Endothelial cell of umbilical vein (primary cell): ENCODE measurements at places on chromosomes 3 and 15.
A peak's percentile ranks its signal among the peaks of the same experiment; 100 is the strongest.

- no peak overlapping the region for H3K4me3 ChIP-seq
- no peaks in the 10 kb centered on the region for H3K27me3 ChIP-seq
- H3K27ac ChIP-seq, result no peak overlapping the region
- H3K36me3 ChIP-seq, result peaks cover 62% of the 10 kb centered on the region
These were observed 47.3 kb upstream of the NR2C2 start for GRCh38 chr3:14899993-14900618.

DNA sequence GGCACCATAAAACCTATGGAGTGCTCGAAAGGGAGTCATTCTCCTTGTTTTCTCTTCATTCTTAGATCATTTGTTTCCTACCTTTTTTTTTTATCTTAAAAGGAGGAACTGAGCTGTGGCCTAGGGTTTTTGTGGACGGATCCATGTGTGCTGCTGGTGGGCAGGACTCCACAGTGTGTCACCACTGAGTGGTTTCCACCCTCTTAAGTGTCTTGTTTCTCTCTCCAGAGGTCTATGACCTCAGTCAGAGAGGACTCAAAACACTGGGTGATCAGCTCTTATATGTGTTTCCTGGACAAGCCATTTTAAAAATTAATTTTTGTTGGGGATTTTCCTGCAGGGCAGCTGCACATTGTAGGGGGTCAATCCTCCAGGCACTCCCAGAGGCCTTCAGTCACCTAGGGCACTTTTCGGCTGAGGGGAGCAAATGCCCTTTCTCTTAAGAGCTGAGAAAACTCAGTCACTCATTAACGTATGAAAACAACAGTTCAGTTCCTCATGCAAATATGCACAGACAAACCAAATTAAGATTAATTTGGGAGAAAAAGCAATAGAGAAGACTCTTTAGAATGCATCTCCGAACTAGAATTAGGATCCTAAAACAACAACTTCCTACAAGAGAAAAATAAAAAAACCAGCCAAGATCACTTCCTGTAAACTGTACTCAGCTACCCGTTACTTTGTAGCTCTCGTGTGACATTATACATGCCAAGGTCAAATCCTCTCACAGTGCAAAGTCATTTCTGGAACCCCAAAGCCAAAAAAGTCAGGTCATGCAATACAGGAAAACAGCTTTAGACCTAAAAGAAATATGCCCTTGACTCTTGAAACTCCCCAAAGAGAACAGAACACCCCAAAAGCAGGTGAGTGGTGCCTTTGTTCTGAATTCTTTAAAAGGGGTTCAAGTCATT is 27.6 kb upstream of the FAM3D start:
- no peaks in the 10 kb centered on the region for H3K27me3 ChIP-seq
- H3K4me1 ChIP-seq, result no peaks in the 10 kb centered on the region
- no peak overlapping the region for H3K27ac ChIP-seq
- no peaks in the 10 kb centered on the region for H3K36me3 ChIP-seq

DNA sequence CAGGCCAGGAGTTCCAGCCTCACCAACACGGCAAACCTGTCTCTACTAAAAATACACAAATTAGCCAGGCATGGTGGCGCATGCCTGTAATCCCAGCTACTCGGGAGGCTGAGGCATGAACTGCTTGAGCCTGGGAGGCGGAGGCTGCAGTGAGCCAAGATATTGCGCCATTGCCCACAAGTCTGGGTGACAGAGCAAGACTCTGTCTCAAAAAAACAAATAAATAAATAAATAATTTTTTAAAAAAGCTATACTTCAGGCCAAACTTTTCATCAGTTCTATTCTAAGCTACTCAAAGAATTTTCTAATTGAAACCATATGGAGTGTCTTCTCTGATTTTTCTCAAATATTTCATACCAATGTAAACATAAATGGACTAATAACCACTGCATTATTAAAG is 43.5 kb downstream of the PHC3 start:
- H3K4me3 ChIP-seq, result no peak overlapping the region
- H3K4me1 ChIP-seq, result no peaks in the 10 kb centered on the region
- H3K27ac ChIP-seq, result no peak overlapping the region
- H3K36me3 ChIP-seq, result no peaks in the 10 kb centered on the region
- H3K27me3 ChIP-seq, result no peaks in the 10 kb centered on the region

DNA sequence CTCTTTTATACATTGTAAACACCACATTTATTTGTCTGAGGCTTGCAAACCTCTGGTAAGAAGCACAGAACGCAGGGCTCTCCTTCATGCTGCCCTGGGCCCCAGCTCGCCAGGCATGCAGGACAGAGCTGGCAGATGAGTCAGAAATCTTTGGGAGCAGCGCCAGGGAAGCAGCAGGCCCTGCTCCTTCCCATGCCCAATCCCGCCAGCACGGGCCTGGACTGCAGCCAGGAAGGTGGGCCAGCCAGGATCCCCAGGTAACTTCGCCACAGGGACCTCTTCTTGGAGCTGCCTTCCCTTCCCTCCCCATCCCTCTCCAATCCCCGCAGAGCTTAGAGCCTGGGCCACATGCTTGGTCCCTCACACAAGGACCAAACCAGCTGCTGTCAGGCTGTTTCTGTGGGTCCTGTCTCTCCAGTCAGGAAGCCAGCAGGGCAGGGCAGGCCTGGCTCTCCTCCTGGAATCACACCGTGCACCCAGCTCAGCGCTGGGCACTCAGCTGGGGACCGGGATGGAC is 8.8 kb downstream of the STOML1 start:
- H3K27ac ChIP-seq, result peak overlapping the region; percentile 38
- no peaks in the 10 kb centered on the region for H3K36me3 ChIP-seq
- peak; percentile 69 for DNase-seq

DNA sequence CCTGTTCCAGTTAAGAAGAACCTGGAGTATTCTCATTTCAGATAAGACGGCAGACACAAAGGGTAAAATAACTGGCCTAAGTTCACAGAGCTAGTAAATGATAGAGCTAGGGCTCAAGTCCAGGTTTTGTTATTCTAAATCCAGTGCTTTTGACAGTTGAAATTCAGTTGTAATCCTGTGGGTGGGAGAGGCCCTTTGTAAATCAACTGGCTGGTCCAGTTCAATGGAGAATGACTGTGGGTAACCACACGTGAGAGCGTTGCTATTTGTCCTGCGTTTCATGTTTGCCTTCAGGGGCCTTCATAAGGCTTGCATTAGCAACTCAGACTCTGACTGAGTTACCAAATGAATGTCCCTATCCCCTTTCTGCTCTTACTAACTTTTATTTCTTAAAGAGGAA is 24.2 kb upstream of the CD96 start:
- H3K36me3 ChIP-seq, result no peaks in the 10 kb centered on the region
- no peak overlapping the region for H3K27ac ChIP-seq
- no peaks in the 10 kb centered on the region for H3K27me3 ChIP-seq
- H3K4me3 ChIP-seq, result no peak overlapping the region
- no peaks in the 10 kb centered on the region for H3K4me1 ChIP-seq

- peak; percentile 50 for DNase-seq
- H3K4me1 ChIP-seq, result peaks cover 7% of the 10 kb centered on the region
These were observed 203.3 kb downstream of the CDIN1 start for GRCh38 chr15:36782681-36783080.

DNA sequence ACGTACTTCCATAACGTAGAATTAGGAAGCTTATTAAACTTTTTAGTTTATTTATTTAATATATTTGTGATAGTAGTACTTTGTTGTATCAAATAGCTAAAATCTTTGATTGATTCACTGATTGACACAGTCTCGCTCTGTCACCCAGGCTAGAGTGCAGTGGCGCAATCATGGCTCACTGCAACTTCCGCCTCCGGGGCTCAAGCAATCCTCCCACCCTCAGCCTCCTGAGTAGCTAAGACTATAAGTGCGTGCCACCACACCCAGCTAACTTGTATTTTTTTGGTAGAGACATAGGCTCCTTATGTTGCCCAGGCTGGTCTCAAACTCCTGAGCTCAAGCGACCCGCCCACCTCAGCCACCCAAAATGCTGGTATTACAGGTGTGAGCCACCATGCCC is 5.7 kb downstream of the APH1B start:
- peaks cover 20% of the 10 kb centered on the region for H3K4me1 ChIP-seq
- no peaks in the 10 kb centered on the region for H3K27me3 ChIP-seq
- H3K27ac ChIP-seq, result no peak overlapping the region
- H3K36me3 ChIP-seq, result no peaks in the 10 kb centered on the region
- DNase-seq, result no peak
- no peak overlapping the region for H3K4me3 ChIP-seq

DNA sequence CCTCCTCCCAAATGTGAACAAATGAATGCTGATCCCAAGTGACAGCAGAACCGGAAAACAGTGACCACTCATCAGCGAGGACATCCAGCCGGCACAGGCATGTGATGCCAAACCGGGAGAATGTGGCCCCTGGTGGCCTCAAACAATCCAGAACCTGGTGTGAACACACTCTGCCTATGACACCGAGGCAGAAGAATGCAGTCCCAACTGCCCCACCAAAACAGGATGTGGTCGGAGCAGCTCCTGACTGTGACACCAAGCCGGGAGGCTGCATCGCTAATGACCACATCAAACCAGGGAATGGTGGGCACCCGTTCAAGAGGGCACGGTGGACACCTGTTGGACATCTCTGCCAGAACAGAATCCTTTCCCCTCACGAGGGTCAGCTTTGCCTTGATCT is 15.4 kb downstream of the SCN5A start:
- H3K27ac ChIP-seq, result no peak overlapping the region
- no peak for DNase-seq
- no peaks in the 10 kb centered on the region for H3K36me3 ChIP-seq
- H3K4me3 ChIP-seq, result no peak overlapping the region

- no peaks in the 10 kb centered on the region for H3K27me3 ChIP-seq
- H3K4me3 ChIP-seq, result no peak overlapping the region
- no peak for DNase-seq
- no peak overlapping the region for H3K27ac ChIP-seq
These were observed 154.6 kb downstream of the B3GALNT1 start for GRCh38 chr3:160950542-160950941.

GRCh38 chr15:76939715-76940114 is 8.2 kb downstream of the RCN2 start:
- no peak for DNase-seq
- no peak overlapping the region for H3K27ac ChIP-seq
- no peaks in the 10 kb centered on the region for H3K4me1 ChIP-seq
- H3K4me3 ChIP-seq, result no peak overlapping the region
- H3K27me3 ChIP-seq, result no peaks in the 10 kb centered on the region
- peaks cover 8% of the 10 kb centered on the region for H3K36me3 ChIP-seq

DNA sequence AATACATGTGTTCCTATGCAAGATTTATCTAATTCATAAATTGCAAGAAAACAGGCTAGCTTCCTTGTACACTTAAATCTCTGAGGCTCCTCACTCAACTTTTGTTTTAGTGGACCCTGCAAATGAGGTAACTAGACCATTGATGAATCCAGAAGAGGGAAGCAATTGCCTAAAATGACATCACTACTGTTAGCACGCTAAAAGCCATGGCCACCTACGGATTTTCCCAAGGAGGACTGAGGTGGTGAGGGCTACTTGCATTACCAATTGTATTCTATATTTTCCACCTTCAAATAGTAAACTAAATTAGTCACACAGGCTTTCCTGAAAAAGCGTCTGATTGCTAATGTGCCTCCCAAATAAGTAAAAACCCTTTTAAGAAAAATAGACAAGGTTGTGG is 140.7 kb downstream of the GADL1 start:
- H3K27ac ChIP-seq, result no peak overlapping the region
- H3K36me3 ChIP-seq, result no peaks in the 10 kb centered on the region
- H3K4me3 ChIP-seq, result no peak overlapping the region

GRCh38 chr3:46884929-46885328 is 7.4 kb downstream of the PTH1R start:
- no peak for DNase-seq
- H3K27ac ChIP-seq, result no peak overlapping the region
- no peak overlapping the region for H3K4me3 ChIP-seq
- H3K4me1 ChIP-seq, result no peaks in the 10 kb centered on the region
- no peaks in the 10 kb centered on the region for H3K36me3 ChIP-seq

DNA sequence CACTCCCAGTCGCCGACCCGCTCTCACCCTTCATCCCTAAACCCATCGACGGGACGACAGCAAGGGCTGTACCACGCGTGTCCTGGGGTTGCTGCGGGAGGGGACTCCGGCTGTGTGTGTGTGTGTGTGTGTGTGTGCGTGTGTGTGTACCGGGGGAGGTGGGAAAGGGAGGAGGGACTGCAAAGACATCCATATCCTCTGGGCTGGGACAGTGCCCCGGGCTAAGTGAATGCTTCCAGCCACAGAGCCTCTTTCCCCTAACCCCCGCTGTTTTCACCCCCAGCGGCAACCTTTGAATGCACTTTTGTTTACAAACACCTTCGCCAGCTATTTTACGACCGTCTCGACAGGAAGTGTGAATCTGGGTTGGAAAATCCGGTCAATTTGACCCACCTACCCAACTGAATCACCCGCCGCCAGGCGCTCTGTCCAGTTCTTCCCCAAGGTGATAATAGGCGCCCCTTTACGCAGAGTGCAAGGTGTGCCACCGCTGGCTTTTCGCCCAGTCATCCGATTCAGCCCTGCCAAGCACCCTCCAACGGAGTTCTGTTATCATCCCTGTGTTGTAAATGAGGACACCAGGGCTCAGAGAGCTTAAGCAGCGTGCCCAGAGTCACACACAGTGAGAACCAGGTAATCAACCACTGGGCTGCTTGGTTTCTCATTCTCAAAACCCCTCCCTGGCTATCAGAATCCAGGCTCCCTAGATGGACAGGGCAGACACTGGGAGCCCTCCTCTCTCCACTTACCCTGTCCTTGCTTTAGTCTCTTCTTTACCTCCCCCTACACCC is 739 bp upstream of the AMOTL2 start:
- peak; percentile 62 for DNase-seq
- H3K36me3 ChIP-seq, result peaks cover 11% of the 10 kb centered on the region
- H3K27me3 ChIP-seq, result no peaks in the 10 kb centered on the region
- H3K4me3 ChIP-seq, result peak overlapping the region; percentile 73

DNA sequence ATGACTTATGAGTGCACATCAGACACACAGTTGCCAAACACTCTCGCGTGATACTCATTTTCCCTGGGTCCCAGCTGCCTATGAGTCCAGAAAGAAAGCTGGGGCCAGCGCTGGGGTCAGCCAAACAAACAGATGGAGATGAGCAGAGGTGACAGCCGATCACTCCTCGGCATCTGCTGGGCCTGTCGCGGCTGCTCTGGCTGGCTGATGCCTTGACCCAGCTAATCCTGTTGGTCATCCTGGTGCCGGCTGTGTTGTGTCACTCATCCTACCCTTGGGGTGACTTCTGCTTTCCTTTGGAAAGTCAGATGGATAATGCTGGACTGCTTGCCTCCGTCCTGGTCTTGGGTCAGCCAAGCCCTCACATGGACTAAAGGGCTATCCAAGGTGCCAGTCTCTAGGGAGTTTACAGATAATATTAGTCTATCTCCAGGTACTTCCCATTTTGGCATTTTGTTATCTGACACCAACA is 105.3 kb upstream of the PDZRN3 start:
- H3K36me3 ChIP-seq, result no peaks in the 10 kb centered on the region
- DNase-seq, result no peak
- H3K27me3 ChIP-seq, result no peaks in the 10 kb centered on the region
- no peaks in the 10 kb centered on the region for H3K4me1 ChIP-seq
- no peak overlapping the region for H3K27ac ChIP-seq

- H3K4me1 ChIP-seq, result peaks cover 10% of the 10 kb centered on the region
- H3K27ac ChIP-seq, result no peak overlapping the region
- no peak for DNase-seq
- no peak overlapping the region for H3K4me3 ChIP-seq
These were observed 7.9 kb downstream of the RHOA start for GRCh38 chr3:49403891-49404290.
